NCI-H1417 (cell line): ENCODE measurements at places on chromosomes 1 and 21.
A peak's percentile ranks its signal among the peaks of the same experiment; 100 is the strongest.

DNA sequence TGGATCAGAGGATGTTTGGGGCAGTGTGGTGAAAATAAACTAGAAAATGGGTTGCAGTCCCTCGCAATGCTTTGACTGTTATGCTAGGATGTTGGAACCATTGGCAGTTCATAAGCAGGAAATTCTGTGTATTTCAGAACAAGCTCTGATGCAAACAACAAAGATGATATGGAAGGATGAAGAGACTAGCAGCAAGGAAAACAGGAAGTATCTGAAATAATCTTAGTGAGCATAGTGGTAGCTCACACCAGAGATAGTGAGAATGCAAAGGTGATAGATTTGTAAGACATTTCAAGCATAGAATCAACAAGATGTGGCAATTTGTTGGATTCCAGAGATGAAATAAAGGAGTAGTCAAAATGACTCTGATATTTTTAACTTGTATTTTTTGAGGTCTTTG lies 11.1 kb upstream of the RCC1 start:
- DNase-seq: no peak

- no peak for DNase-seq
Measured at GRCh38 chr1:197683895-197684553, 91.3 kb downstream of the DENND1B start.

- DNase-seq: peak; percentile 28
Measured at GRCh38 chr1:167491586-167492461, 26.5 kb downstream of the CD247 start.

DNA sequence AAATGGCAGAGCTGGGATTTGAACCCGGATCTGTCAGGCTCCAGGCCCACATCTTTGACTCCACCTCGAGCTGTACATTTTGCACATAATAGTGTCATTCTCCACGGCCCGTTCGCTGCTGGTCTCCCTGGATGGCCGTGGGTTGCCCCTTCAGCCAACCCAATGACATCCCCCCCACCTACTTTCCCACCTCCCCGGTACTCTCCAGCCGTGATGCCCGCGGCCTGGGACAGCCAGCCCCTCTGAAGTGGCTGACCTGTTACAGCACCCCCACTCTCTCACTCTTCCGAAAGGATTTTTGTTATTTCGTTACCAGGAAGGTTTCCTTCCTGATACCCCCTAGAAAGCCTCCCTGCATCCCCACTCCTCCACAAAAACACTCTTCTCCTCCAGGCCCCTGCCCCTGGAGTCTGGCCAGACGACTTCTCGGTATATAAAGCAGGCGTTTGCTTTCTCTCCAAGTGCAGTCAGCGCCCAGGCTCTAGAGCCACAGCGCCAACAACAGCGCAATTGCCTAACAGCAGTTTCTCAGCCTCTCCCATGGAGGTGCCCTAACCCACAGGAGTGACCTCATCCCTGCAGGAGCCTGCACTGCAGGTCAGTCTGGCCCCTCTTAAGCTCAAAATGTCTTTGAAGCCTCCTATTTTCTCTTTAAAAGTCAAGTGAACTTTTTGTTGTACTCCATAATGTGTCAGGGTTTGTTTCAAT lies 14.5 kb upstream of the GJB5 start:
- DNase-seq: no peak

DNA sequence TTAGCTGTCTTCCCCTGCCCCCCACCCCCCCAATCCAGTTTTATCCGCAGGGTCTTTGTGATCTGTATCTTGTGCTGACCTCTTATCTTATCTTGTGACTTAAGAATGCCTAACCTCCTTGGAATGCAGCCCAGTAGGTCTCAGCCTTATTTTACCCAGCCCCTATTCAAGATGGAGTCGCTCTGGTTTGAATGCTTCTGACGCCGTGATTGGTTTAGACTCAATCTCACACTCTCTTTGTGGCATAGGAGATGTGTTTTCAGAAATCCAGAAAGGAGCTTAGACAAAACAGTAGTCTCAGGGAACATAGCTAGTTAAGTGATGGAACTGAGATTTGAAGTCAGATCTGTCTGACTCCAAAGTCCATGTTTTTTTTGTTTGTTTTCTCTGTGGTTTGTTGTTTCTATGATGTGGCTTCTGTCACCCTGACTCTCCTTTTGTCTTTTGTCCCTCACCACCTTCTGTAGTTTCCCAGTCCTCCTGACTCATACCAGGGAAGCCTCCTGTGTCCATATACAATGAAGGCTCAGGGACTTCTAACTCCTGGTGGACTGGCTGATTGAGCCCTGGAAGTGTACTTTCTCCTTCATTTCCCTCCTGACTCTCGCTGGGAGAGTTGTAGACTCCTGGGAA lies 18.1 kb upstream of the USP24 start:
- no peak for DNase-seq

GRCh38 chr1:25609921-25610320 lies 6.7 kb upstream of the MAN1C1 start:
- peak; percentile 42 for DNase-seq

GRCh38 chr21:15256996-15257395 lies 192.2 kb upstream of the NRIP1 start:
- DNase-seq: no peak

DNA sequence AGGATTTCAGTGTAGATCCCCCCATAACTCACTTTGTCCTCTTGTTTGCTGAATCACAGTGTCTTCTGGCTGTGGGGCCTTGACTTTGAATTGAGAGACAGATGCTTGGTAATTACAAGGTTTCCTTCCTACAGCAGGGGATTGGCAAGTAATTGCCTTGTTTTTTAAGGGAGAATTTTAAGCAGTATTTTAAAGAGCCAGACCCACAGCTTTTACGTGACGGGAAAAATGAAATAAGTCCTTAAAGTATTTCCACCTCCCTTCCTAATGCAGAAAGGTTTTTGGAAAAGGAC lies 41.0 kb downstream of the PGBD5 start:
- peak; percentile 85 for DNase-seq
